Stimulated activated CD8-positive, alpha-beta memory T cell treated with anti-CD3 and anti-CD28 coated beads, Interleukin-7, amount 100 ng/mL, for 1 hour (primary cell): ENCODE measurements at places on chromosomes 16 and 17.

DNA sequence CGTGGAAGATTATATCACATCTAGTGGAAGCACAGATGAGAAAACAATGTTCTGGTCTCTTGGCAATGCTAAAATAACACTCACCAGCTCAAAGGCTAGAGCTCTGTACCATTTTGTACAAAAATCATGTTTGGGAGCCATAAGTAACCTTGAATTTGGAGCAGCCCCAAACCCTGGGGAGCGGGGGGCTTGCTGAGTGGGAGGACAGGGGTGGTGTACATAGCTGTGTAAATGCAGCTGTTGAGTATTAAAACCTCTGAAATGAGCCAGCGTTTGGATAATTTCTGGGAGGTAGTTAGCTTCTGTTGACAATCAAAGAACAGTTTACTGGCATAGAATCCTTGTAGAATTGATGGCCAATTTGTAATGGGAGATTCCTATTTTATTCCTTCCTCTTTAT is 4.3 kb downstream of the MYH8 start:
- no peak for DNase-seq

DNA sequence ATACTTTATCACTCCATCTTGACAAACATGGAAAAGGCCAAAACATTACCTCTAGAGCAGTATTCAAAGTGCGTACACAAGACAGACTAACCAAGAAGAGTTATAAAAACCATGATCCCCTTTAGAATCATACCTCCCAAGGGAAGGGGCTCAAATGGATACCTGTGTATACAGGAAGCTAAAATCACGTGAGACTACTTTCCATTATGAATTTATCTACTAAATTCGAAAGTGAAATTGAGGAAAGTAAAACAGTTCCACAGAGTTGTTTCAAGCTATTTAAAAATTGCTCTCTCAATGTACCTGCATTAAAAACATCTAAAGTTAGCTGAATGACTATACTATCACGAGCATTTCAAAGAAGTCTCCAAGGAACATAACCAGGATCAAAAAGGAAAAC is 32.7 kb downstream of the AP1G1 start:
- no peak for DNase-seq

GRCh38 chr17:63696381-63696961 is 3.5 kb downstream of the LIMD2 start:
- no peak for DNase-seq

- no peak for DNase-seq
These were observed 129.6 kb upstream of the CDH13 start for GRCh38 chr16:82497139-82497538.

DNA sequence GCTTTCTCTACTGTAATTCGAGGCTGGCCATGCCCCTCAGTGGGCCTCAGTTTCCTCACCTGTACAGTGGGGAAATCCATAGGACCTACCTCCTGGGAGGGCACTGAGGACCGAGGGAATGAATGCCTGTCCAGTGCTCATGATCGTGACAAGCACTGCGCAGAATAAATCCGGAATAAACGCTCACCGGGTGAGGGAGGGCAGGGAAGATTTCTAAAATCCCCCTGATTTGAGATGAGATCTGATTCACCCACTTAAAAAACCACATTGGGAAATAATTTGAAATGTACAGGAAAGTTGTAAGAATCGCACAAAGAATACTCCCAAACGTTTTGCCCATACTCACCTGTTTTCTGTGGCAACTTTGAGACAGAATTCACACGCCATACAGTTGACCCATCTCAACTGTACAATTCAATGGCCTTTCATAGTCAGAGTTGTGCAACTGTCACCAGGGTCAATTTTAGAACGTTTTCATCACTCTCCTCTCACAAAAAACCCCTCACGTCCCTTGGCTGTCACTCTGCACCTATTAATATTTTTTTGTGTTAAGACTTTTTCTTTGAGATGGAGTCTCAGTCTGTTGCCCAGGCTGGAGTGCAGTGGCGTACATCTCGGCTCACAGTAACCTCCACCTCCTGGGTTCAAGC is 49.8 kb downstream of the IRF8 start:
- no peak for DNase-seq

GRCh38 chr17:66952031-66952524 is 12.4 kb upstream of the CACNG4 start:
- DNase-seq: no peak

GRCh38 chr16:60459463-60459862 is 1576.8 kb downstream of the CDH8 start:
- no peak for DNase-seq

- DNase-seq: no peak
These were observed 8.5 kb downstream of the CHTF8 start for GRCh38 chr16:69123910-69124309.

- DNase-seq: no peak
These were observed 28.2 kb downstream of the SLC39A11 start for GRCh38 chr17:73064084-73064938.

GRCh38 chr16:54585998-54586340 is 299.4 kb upstream of the IRX3 start:
- no peak for DNase-seq

DNA sequence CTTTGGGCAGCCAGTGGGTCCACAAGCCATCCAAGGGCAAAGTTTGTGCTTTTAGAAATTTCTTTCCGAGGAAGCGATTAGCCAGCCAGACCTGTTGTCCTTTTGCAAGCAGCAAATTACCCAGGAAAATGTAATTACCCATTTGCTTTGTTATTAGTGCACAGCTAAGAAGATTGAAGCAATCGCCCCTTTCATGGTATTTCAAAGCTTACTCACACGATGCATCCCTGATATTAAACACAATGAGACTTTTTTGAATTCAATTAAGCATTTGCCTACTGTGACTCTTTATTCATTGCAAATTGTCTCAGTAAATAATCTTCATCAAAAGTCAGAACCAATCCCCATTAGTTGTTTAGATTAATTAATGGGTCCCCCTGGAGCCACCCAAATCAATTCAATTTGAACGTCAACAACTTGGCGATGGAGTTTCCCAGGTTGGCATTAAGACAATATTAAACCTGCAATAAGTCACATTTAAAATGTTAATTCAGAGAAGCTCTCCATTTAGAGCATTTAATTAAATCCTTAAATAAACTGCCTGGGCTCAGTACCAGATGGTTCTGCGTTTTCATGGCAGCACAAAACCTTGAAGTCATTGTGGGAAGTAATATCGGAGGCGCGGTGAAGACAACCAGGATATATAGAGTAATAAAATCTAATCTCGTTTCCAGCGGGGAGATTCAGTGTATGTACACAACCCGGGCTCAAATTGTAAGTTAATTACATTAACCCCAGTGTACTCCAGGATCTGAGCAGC is 366.2 kb upstream of the TNRC6C start:
- DNase-seq: no peak
